ENCODE measurements at places on chromosomes 4 and X.

GRCh38 chrX:74578137-74578536, 36.3 kb downstream of the RLIM start:
- no peak for DNase-seq

DNA sequence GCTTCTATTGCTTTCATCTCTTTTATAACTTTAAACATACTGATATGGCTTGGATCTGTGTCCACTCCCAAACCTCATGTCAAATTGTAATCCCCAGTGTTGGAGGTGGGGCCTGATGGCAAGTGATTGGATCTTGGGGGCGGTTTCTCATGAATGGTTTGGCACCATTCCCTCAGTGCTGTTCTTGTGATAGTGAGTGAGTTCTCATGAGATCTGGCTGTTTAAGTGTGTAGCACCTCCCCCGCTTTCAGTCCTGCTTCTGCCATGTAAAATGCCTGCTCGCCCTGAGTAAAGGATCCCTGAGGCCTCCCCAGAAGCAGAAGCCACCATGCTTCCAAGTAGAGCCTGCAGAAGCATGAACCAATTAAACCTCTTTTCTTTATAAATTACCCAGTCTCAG, 17.7 kb downstream of the MND1 start:
- DNase-seq: no peak

GRCh38 chr4:113636438-113636818, 125.1 kb downstream of the CAMK2D start:
- no peak for DNase-seq

DNA sequence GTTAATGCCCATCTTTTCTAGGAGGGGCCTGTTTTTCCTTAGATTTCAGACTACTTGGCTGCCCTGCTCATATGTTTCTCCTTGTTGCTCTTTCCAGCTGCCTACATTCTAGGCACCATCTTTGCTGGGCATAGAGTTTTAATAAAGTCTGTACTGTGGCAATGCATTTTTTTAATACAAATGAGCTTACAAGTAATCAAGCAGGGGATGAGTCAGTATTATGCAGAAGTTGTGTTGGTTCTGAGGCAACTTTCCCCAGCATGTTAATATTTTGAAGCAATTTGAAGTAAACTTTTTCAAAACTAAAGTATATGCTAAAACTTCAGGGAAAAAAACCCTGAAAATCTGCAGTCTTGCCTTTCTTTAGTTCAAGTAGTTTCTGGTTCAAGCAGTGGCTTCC, 372.0 kb upstream of the GATB start:
- no peak for DNase-seq

DNA sequence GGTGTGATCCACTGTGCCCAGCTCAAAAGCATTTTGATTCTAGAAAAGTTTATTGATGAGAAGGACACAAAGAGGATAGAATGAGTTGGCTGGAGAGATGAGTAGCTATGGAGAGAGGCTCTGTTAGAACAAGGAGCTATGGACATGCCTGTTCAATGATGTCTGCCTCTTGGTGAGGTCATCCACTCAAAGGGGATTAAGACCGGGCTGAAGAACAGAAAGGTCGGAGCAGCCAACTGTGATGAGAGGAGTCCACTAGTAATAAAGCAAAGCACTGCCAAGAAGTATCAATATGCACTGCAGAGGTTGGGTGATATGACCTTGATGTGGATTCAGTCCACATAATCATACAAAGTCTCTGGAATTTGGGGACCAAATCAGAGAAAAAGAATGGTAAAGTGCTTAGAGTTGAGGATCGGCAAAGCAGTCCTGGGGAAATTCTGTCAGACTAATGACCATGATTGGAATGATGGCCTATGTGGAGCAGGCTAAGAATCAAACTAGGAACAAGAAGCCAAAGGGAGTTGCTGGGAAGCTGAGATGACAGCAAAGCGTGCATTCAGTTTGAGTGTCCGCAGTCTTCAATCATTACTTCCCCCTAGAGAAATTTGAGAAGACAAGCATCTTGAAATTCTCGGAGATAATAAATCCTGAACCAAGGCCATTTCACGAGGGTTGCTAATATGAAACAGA, 55.7 kb upstream of the MMAA start:
- no peak for DNase-seq

DNA sequence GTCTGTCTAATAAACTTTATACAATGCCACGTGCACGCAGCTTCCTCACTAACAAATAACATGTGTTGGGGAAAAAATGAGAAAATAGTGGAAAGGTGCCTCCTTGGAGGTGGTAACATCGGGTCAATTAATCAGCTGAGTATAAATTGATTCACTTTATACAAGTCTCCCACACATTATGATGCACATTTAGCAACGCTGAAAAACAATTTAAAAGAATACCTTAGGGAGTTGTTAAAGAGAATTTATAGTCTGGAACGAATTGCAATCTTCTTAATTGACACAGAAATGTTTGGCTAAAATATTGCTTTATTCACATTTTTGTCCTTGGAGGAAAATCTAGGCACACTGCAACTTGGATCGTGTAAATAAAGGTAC, 84.2 kb downstream of the HPRT1 start:
- DNase-seq: no peak

DNA sequence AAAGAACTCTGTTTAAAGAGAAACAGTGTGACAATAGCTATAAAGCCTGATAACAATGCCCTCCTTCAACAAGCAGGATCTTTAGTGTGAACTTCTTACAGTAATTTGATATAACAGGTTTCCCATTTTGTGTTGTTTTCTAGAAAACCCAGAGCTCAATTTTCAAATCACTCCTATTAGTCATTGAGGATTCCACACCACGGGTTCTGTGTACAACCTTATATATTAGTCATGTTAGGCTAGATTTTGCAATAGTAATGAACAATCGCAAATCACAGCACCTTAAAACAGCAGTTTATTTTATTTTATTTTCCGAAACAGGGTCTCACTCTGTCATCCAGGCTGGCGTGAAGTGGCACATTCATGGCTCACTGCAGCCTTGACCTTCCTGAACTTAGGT, 1020.9 kb upstream of the INTU start:
- DNase-seq: no peak

- no peak for DNase-seq
Measured at GRCh38 chrX:113833096-113834055, 750.5 kb upstream of the HTR2C start.

- no peak for DNase-seq
Measured at GRCh38 chr4:168197926-168198325, 105.6 kb downstream of the ANXA10 start.
